ENCODE measurements at places on chromosomes 12 and 14.

GRCh38 chr14:73422515-73422914, 35.8 kb downstream of the NUMB start:
- DNase-seq, result no peak

GRCh38 chr14:30270200-30271161, 288.5 kb upstream of the G2E3 start:
- peak; percentile 89 for DNase-seq

DNA sequence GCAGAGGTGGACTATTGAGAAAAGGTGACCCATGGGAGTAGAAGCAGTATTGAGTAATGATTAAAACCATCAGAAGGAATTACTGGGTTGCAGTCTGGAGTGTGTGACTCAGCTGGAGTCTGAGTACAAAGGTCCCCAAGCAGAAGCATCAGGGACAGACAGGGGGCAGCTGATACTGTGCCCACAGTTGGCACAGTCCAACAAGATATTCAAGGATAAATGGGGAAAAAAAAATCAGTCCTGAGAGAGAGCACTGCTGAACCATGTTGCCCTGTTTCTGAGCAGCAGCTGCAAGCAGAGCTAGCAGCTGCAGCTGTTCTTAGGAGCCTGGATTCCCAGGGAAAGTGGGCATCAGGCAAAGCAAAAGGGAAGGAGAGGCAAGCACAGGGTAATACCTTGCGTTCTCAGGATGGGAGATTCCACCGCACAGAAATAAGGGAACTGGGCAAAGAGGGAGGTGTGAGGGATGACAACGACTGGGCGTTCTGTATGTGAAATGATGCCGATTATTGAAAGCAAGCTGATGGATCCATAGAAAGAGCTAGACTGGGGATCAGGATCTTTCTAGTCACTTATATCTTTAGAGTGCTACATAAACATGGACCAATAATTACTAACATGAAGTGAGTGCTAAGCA, 17.7 kb downstream of the NEUROD4 start:
- DNase-seq, result no peak

- DNase-seq, result peak; percentile 3
Measured at GRCh38 chr12:72272731-72273498, 745 bp downstream of the TRHDE start.

GRCh38 chr14:96509457-96510090, 7.4 kb downstream of the PAPOLA start:
- DNase-seq, result no peak

Data from lung microvascular endothelial cell (primary cell).